Activated T-cell treated with anti-CD3 and anti-CD28 coated beads, Interleukin-2, amount 50 U/mL, for 48 hours (primary cell): ENCODE measurements at places on chromosomes 11 and 22.

- DNase-seq, result no peak
Measured at GRCh38 chr11:2375341-2375853, 1.7 kb upstream of the CD81 start.

DNA sequence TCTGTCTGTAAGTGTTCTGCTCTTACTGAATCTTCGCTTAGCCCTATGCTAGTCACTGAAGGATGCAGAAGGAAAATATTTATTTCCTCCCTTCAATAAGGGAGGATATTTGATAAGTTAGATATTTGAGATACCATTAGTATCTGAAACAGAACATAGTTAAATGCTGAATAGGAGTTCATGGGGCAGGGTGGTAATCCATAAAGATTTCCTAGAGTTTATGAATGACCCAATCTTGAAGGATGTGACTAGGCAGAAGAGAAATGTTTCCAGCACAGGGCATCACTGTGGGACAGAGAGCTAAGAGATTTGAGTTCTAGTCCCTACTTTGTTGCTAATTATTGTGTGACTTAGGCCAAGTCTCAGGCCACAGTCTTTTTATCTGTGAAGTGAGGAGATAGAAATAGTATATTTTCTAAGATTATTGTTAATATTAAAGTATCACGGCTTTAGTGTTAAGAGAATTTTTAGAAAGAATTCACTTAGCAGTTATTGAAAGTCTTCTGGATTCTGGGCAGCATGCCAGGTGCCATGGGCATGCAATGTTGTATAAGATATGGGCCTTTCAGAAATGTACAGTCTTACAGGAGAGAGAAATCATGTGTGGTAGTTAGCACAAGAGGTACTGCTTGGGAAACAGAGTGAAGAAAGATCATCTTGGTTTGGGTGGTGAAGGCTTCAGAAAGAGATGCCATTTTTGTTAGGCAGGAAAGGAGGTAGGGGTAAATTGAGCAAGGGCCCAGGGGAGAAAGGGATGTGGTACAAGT lies 24.0 kb downstream of the SWAP70 start:
- DNase-seq, result no peak

DNA sequence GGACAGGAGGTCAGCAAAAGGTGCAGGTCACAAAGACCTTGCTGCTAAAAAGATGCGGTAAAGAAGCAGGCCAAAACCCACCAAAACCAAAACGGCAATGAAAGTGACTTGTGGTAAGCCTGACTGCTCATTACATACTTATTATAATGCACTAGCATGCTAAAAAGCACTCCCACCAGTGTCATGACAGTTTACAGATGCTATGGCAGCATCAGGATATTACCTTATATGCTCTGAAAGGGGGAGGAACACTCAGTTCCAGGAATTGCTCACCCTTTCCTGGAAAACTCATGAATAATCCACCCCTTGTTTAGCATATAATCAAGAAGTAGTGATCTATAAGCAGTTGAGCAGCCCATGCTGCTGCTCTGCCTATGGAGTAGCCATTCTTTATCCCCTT lies 45.2 kb upstream of the SLC5A12 start:
- no peak for DNase-seq

DNA sequence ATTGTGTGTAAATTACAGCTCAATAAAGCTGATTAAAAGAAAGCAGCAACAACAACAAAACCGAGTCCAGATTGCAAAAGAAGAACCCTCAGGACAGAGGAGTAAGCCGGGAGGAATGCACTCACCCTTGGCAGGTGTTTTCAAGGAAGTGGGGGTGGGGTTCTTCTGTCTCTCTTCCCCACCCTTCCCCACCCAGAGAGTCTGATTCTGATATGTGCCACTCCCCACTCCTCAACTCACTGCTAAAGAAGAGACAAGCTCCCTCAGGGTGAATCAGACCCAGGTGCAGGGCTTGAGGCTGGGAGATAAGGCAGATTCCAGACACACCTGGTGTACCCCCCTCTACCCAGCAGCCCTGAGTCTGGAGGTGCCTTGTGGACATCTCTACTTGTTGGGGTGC lies 38.4 kb upstream of the PHF21A start:
- no peak for DNase-seq

DNA sequence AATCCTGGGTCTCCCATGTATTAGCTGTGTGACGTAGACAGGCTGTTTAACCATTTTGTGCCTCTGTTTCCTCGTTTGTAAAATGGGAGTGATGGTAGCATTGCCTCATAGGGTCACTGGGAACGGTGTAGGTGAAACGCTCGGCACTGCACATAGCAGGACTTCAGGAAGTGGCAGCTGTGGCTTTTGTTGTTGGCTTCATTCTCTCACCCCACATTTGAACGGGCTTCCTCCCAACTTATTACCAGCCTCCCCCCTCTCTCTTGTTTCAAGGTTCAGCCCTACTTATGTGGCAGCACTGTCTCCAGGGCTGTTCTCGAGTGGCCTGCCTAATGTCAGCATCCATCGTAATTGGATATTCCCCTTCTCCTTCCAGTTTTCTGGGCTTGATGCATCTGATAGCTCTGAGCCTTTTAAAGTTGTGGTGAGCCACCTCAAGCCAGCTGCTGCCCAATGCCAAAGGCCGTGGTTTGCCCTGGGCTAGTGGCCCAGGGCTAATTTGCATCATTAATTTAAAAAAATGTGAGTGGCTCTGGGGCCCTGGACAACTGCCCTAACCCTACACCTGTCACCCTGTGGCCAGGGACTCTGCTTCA lies 217.8 kb upstream of the TBCEL start:
- no peak for DNase-seq

- no peak for DNase-seq
Measured at GRCh38 chr11:107804971-107805370, 53.6 kb downstream of the SLC35F2 start.

DNA sequence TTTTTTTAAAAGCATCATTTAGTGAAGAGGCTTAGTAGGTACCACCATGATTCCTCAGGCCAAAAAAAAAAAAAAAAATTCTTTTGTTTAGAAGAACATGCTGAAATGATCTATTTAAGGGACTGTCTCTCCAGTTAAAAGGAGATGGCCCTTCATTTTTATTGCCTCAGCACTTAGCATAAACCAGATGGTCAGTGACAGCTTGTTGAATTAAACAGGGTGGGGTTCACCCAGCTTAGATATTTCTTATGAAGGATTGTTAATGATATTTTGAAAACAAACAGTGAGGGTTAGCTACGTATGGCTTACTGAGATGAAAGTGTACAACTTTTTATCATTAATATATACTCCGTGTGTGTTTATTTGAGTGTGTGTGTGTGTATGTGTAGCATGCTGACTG lies 203.7 kb downstream of the FAM181B start:
- DNase-seq, result no peak

GRCh38 chr22:42711895-42712837 lies 8.5 kb downstream of the A4GALT start:
- DNase-seq, result no peak

DNA sequence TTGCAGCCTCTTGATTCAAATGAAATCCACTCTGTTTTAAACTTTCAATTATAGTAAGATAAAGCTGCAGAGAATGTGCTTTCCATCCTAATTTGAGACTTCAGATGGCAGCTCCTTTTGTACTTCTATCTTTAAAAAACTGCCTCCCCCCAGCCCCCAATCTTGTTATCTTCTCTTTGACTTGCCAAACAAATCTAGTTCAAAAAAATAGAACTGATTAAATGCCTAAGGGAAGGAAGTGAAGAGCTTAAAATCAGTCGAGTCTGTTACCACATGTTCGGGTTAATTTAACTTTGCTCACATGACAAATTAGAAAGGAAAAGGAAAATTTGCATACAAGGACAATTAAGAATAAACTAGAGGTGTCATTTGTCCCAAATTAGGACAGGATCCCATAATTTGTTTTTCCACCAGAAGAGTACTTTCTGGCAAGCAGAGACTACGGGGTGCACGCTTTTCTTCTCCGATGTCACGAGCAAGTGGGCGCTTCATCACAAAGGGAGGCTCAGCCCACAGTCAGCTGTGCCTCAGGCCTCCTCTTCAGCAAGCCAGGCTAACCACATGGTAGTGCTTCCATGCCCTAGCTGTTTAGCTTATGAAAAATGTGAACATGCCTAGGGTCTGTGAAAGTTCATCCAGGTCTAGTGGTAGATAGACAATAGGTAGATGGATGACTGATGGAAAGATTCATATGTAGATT lies 69.0 kb upstream of the LDLRAD3 start:
- no peak for DNase-seq

DNA sequence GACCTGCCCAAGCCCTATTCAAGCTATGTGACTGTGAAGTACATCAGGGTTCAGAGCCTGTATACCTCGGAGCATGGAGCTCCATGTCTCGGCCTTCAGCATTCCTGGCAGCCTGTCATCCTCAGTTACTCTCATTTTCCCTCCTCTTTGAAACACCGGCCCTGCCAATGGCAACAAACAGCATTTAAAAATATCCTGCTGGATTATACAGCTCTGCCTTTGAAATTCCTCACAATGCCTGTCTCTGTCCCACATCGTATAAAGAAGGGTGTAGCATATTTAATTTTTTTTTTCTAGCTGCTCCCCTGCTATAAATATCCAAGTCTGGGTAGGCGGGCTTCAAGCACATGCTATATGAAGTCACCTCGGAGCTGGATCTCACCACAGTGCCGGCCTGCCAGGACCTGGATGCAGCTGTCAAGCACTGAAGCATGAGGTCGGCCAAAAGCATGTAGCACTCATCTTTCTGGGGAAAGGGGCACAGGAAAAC lies 11.8 kb downstream of the ABTB2 start:
- DNase-seq, result no peak

GRCh38 chr11:97815667-97816066 lies 1205.1 kb upstream of the CNTN5 start:
- no peak for DNase-seq

DNA sequence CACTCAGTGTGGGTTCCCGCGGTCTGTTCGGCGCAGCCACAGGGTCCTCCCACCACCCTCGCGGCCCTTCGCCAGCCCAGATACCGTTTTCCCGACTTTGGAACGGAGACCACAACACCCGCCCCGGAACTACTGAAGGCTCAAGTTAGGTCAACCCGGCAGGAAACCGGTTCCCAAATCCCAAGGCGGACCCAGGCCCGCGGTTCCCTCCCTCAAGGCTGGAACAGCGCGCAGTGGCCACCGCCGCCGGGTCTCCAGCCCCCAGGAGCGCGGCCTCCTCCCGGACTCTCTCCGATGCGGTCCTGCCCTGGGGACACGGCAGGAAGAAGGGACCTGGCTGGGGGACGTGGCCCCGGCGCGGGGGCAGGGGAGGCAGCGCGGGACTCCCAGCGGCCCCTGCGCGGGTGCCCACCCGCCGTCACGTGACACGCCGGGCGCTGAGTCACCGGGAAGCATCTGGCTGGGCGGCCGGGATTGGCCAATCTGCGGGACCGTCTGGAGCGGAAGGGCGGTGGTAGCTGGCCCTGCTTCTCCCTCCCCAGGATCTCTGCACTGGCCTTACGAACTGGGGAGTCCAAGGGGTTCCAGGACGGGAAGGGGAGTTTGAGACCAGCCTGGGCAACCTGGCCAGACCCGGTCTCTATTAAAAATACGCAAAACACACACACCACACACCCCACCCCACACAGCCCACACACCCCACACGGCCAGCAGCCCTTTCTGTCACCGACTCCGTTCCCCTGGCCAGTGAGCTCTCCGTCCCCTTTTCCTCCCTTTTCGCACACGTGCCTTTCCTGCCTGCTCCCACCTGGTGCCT lies 21.5 kb upstream of the MALAT1 start:
- peak; percentile 97 for DNase-seq

DNA sequence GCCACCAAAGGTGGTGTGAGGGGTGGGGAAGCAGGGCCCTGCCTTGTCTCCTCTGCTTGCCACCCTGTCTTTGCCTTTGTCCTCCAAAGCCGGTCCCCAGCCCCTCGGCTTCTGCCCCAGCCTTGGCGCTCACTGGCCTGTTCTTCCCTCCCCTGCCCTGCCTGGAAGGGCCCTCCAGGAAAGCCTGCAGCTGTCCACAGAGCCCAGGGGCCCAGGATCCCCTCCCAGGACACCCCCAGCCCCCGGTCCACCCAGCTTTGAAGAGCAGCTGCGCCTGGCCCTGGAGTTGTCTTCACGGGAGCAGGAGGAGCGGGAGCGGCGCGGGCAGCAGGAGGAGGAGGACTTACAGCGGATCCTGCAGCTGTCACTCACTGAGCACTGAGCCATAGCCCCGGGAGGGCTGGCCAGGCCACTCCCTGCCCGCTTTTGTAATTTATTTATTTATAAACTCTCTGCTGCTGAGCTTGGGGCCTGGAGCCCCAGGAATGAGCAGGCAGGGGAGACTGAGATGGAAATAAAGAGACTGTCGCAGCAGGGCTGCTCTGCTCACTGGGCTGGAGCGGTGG lies 1.3 kb upstream of the SSH3 start:
- DNase-seq, result no peak

DNA sequence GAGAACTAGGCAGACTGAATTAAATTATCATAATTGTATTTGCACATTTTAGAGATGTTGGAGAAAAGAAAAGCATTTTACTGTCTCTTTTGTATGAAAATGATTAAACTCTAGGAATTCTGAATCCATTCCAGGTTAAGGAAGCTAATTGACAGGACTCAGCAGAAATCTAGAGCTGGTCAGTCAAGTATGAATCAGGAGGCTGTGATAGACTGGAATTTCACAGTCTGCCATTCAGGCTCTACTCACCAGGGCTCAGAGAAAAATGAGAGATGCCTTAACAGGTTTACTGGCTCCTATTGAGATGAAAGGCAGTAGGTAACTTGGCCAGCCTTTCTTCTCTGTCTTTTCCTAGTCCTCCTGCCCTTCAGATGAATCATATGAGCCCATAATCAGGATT lies 693.9 kb upstream of the CHORDC1 start:
- DNase-seq, result no peak

- DNase-seq, result no peak
Measured at GRCh38 chr11:126704096-126704495, 296.5 kb downstream of the KIRREL3 start.

- DNase-seq, result no peak
Measured at GRCh38 chr11:47278058-47278457, 8.1 kb downstream of the MADD start.

DNA sequence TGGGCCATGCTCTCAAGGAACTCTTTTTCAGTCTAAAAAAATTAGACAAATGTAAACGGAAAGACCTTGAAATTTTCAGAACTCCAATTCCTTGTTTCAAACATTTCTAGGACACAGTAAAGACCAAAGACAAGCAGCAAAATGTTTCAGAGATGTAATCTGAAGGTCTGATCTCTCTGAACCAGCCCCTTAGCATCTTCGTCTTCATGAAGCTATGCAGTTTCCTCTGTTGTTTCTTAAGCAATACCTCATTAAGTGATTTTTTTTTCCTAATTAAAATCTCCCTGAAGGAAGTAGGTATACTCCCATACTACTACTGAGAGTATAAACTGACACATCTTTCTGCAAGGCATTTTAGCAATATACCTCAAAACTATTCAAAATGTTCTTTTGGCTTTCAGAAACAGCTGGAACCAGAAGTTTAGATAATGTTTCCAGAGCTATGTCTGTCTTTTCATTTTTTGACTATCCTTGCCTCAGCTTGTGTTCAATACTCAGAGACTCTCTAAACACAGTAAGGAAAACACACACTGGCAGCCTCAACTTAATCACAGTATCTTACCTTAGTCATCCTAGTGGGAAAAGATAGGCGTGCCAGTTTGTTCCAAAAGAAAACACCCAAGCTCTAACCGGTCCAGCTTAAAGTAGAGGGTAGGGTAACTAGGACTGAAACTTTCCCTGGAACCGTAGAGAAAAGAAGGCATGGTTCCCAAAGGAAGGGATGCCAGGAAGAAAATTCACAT lies 25.1 kb downstream of the SBF2 start:
- no peak for DNase-seq

- no peak for DNase-seq
Measured at GRCh38 chr11:96388891-96389719, 607 bp downstream of the CCDC82 start.
